ENCODE measurements at places on chromosomes 1 and 21.
A peak's percentile ranks its signal among the peaks of the same experiment; 100 is the strongest.

- H3K4me1 ChIP-seq, result no peaks in the 10 kb centered on the region
- no peak overlapping the region for H3K27ac ChIP-seq
- H3K27me3 ChIP-seq, result peaks cover 14% of the 10 kb centered on the region
- no peaks in the 10 kb centered on the region for H3K36me3 ChIP-seq
- H3K4me3 ChIP-seq, result no peak overlapping the region
Observed at GRCh38 chr1:67843746-67844145, 10.5 kb upstream of the GNG12 start.

DNA sequence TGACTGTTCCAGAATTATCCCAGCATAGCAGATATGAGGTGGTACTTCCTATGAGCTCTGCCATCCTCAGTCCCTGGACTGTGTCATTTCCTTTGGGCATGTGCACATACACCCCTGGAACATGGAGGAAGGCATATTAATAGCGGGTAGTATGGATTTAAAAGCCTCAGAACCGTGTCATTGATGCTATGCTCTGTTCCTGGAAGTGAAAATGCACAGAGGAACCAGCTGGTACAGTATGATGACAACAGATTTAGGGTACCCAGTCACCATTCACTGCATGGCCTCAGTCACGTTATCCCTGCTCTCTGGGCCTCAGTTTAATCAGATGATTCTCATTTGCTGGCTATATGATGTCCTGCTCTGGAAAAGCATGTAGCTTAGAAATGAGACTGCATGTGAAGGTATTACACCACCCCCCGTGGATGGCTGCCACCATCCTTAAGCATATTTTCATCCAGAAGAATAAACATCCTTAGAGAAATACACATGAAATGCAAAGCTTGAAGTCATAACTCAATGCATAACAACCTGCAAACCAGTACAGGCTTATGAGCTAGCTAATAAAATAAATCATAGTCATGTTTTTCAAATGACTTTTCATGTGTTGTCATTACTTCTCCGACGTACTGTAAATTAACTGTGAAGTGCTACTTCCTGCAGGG is 37.8 kb downstream of the SETD4 start:
- no peak for DNase-seq
- no peak overlapping the region for H3K27ac ChIP-seq
- H3K4me1 ChIP-seq, result peaks cover 19% of the 10 kb centered on the region
- no peak overlapping the region for H3K4me3 ChIP-seq
- peaks cover 2% of the 10 kb centered on the region for H3K27me3 ChIP-seq

- H3K27me3 ChIP-seq, result peaks cover 2% of the 10 kb centered on the region
- H3K4me1 ChIP-seq, result no peaks in the 10 kb centered on the region
- no peaks in the 10 kb centered on the region for H3K36me3 ChIP-seq
- no peak for DNase-seq
- H3K27ac ChIP-seq, result no peak overlapping the region
- H3K4me3 ChIP-seq, result no peak overlapping the region
Observed at GRCh38 chr1:219726480-219727272, 113.8 kb upstream of the ZC3H11B start.

- DNase-seq, result no peak
- peaks cover 8% of the 10 kb centered on the region for H3K4me1 ChIP-seq
- H3K27ac ChIP-seq, result no peak overlapping the region
- peaks cover 2% of the 10 kb centered on the region for H3K36me3 ChIP-seq
- H3K4me3 ChIP-seq, result no peak overlapping the region
- no peaks in the 10 kb centered on the region for H3K27me3 ChIP-seq
Observed at GRCh38 chr1:41608211-41608610, 123.7 kb upstream of the EDN2 start.

DNA sequence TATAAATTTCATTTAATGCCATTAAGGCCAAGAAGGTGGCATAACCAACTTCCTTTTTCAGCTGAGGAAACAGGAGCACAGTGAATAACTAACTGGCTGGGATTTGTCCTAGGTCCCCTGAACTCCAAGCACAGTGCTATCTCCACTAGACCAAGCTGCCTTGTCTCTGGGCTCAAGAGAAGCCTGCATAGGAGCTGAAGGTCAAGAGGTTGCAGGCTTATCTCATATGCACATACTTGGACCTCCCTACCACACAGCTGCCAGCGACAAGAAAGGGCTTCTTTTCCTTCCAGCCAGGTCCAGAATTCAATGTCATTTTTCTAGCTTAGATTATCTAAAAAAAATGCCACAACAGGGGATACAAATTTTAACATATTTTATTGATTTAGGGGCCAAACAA is 27.1 kb downstream of the AK2 start:
- H3K4me1 ChIP-seq, result no peaks in the 10 kb centered on the region
- no peak overlapping the region for H3K27ac ChIP-seq
- no peaks in the 10 kb centered on the region for H3K27me3 ChIP-seq
- DNase-seq, result no peak

GRCh38 chr1:6963912-6964307 is 178.7 kb downstream of the CAMTA1 start:
- no peaks in the 10 kb centered on the region for H3K36me3 ChIP-seq
- no peak overlapping the region for H3K27ac ChIP-seq
- H3K4me3 ChIP-seq, result peak overlapping the region; percentile 12
- H3K27me3 ChIP-seq, result peaks cover 66% of the 10 kb centered on the region
- peaks cover 23% of the 10 kb centered on the region for H3K4me1 ChIP-seq

DNA sequence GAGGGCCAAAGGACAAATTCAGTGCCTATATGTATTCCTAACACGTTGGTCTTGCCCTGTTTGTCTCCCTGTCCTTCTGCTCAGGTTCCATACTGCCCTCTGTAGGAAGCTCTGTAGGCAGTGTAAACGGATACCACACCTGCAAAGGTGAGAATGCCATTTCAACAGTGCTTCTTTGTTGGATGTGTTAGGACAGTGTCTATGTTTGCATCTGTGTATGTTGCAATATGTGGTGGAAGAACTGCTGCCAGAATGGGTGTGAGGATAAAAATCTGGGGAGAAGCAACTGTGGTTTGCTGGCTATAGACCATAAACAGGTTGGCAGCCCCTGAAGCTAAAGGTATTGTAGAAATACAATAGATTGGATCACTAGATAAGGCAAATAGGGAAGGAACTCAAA is 113.1 kb upstream of the BMP8A start:
- H3K36me3 ChIP-seq, result peaks cover 65% of the 10 kb centered on the region
- no peaks in the 10 kb centered on the region for H3K4me1 ChIP-seq
- no peak for DNase-seq
- no peaks in the 10 kb centered on the region for H3K27me3 ChIP-seq
- no peak overlapping the region for H3K27ac ChIP-seq

DNA sequence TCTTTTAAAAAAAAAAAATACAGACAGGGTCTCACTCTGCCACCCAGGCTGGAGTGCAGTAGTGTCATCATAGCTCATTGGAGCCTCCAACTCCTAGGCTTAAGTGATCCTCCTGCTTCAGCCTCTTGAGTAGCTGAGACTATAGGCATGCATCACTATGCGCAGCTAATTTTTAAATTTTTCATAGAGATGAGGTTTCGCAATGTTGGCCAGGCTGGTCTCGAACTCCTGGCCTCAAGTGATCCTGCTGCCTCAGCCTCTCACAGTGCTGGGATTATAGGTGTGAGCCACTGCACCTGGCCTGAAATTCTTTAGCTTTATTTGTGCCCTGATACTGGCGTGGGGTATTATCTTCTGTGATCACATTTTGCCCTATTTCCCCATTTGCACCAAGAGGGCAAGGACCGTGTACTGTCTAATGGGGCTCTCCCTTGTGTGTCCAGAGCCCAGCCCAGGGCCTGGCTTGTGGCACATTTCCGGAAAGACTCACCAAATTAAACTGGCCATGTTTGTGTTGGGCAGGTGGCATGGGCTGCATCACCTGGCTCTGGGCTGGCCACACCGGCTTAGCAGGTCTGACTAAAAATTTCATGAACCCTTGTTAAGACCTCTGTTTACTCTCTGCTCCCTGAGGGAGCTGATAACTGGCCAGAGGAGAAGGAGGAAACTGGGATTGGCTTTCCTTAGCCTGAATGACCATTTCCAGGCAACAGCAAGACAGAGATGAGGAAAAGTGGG is 32.2 kb downstream of the TRIM62 start:
- H3K4me3 ChIP-seq, result no peak overlapping the region
- H3K27me3 ChIP-seq, result no peaks in the 10 kb centered on the region
- no peak overlapping the region for H3K27ac ChIP-seq
- H3K4me1 ChIP-seq, result peaks cover 2% of the 10 kb centered on the region
- DNase-seq, result no peak

- no peaks in the 10 kb centered on the region for H3K4me1 ChIP-seq
- H3K27me3 ChIP-seq, result no peaks in the 10 kb centered on the region
- H3K36me3 ChIP-seq, result no peaks in the 10 kb centered on the region
- no peak overlapping the region for H3K27ac ChIP-seq
- no peak for DNase-seq
- H3K4me3 ChIP-seq, result no peak overlapping the region
Observed at GRCh38 chr1:56094168-56094567, 485.2 kb downstream of the PLPP3 start.

- no peak overlapping the region for H3K27ac ChIP-seq
- peaks cover 4% of the 10 kb centered on the region for H3K4me1 ChIP-seq
- no peak overlapping the region for H3K4me3 ChIP-seq
- H3K27me3 ChIP-seq, result peaks cover 21% of the 10 kb centered on the region
- DNase-seq, result no peak
Observed at GRCh38 chr1:40877698-40878097, 15.5 kb upstream of the CITED4 start.

DNA sequence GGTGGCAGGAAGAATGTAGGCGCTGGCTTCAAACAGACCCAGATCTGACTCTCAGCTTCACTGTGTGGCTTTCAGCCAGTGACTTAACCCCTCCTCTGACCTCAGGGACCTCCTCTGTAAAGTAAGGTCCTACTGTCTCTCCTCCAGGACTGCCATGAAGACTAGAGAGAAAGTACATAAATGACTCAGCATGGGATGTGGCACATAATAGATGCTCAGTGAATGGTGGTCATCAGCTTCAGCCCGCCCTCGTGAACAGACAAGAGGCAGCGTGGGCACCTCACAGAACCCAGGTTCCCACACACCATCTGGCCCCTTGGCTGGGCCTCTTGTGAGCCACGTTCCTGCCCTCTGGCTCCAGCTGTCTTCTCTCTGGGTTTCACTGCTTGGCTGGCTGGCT is 126.0 kb downstream of the SYF2 start:
- H3K36me3 ChIP-seq, result no peaks in the 10 kb centered on the region
- H3K4me3 ChIP-seq, result no peak overlapping the region
- DNase-seq, result no peak
- peaks cover 6% of the 10 kb centered on the region for H3K4me1 ChIP-seq
